Fibroblast of skin of left biceps (primary cell): ENCODE measurements at places on chromosomes 11 and 22.
A peak's percentile ranks its signal among the peaks of the same experiment; 100 is the strongest.

DNA sequence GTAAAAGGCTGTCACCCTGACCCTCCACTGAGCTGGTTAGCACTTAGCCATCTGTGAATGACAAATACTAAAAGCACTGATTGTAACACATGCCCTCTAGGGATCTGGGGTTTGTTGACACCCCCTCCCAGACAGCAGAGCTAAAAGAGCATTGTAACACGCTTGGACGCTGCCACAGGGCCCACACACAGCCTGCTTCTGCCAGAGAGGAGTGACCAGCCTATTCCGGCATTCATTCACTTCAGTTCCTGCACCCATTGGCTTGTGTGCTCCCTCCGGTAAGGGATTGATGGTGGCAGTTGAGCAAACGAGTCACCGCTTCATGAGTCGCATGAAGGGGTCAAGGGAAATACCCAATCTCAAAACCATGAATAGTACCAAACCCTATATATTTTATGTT lies 15.8 kb downstream of the OR10D3 start:
- DNase-seq = no peak

- no peak for DNase-seq
Measured at GRCh38 chr11:10114593-10115404, 179.2 kb downstream of the SBF2 start.

DNA sequence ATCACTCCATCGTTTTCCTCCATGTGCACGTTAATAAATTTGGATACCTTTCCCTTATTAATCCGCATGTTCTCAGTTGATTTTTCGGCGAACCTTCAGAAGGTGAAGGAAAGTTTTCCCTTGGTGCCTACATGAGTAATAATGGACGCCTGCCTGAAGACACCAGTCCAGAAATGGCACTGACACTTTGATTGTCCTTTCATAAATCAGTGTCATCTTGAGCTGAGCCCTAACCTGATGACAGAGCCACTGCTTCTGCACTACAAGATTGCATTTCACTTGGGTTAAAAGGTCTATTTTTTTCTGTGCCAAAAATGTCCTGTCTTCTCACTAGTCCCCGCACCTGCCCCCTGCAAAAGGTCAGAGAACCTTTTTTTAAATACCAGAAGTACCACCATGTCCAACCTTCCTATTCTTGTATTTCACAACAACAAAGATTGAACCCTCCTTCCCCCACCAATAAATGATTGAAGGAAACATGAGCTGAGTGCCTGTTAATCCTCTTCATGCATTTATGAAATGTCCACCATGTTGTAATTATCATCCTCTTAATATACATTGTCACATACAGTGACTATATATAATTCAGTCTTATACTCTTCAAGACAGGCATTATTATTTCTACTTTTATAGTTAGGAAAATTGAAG lies 219.9 kb upstream of the UBASH3B start:
- DNase-seq = no peak

GRCh38 chr22:50712341-50713007 lies 25.5 kb upstream of the ACR start:
- DNase-seq = no peak

DNA sequence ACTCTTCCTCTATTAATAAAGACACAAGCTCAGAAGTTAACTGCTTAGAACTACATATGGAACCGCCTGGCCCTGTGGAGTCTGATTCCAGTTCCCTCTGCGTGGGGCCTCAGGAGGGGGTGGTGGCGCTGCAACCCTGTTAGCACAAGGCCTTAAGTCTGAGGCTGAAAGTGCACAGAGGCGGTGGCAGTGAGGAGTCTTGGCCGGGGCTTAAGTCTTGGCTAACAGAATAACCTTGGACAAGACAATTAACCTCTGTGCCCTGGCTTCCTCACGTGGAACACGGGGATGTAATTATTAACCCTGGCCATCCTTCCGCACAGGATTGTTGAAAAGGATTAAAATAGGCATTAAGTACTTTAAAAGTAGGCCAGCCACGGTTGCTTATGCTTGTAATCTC lies 191.5 kb downstream of the CEP164 start:
- no peak for DNase-seq

- no peak for DNase-seq
Measured at GRCh38 chr22:45524157-45524556, 21.5 kb downstream of the FBLN1 start.

GRCh38 chr22:46050916-46051614 lies 74.1 kb upstream of the WNT7B start:
- no peak for DNase-seq

DNA sequence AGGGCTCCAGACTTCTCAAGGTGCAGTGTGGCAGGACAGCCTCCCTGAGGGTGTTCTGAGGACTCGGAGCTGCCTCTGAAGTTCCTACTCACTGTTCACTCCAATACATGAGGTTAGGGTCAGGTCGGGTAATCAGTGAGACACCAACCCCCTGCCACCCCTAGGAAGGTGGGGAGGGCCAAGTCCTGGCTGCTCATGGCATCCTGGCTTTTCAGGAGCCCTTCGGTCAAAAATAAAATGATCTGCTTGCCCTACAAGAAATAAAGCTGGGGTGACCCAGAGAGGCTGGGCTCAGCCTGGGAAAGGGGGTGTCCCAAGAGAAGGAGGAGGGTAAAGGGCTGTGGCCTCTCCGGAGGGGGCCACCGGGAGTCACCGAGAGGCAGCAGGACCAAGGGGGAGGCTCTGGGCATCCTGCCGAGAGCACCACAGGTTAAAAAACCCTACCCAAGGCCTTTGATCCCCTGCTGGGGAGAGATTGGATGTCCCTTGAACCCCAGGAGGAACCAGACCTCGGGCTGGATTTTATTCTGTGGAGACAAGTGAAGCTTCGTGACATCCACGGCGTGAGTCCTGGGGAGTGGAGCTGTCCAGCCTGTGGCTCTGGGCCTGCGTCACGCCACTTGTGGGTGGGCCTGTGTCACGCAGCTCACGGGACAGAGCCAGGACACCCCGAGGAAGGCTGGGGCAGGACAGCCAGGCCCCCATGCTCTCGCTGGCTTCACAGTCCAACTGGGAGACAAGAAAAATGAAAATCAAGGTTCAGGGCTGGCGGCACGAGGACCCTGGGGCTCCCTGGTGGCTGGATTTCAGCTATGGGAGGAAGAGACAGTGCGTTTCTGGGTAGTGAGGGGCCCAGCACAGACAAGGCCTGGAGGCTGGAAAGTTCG lies 102.2 kb upstream of the FGF3 start:
- no peak for DNase-seq

GRCh38 chr11:122317305-122317704 lies 201.3 kb upstream of the BLID start:
- DNase-seq = peak; percentile 57

- no peak for DNase-seq
Measured at GRCh38 chr11:33292311-33292710, 35.1 kb downstream of the HIPK3 start.

- DNase-seq = no peak
Measured at GRCh38 chr11:120839846-120840402, 184.0 kb upstream of the TBCEL start.

GRCh38 chr22:19645391-19645790 lies 68.9 kb upstream of the SEPTIN5 start:
- no peak for DNase-seq

DNA sequence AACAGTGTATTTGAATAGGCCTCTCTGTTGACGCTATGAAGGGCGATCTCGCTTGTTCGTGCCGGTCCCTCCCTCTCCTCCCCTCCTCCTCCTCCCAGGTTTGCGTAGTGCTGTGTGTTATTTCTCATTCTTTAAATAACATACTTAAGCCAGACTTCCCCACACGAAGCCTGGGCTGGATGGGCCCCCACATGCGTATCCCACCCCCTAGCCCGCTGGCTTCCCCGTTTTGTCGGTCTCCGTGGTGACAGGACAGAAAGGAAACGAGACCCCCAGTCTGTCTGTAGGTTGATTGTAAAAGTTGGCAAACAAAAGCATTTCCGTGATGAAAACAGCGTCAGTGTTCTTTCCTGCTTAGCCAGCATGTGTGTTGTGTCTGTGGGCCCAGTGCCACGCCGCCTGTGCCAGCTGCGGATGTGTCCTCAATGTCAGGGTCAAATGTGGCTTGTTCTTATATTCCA lies 27.3 kb downstream of the FAM118A start:
- DNase-seq = no peak

DNA sequence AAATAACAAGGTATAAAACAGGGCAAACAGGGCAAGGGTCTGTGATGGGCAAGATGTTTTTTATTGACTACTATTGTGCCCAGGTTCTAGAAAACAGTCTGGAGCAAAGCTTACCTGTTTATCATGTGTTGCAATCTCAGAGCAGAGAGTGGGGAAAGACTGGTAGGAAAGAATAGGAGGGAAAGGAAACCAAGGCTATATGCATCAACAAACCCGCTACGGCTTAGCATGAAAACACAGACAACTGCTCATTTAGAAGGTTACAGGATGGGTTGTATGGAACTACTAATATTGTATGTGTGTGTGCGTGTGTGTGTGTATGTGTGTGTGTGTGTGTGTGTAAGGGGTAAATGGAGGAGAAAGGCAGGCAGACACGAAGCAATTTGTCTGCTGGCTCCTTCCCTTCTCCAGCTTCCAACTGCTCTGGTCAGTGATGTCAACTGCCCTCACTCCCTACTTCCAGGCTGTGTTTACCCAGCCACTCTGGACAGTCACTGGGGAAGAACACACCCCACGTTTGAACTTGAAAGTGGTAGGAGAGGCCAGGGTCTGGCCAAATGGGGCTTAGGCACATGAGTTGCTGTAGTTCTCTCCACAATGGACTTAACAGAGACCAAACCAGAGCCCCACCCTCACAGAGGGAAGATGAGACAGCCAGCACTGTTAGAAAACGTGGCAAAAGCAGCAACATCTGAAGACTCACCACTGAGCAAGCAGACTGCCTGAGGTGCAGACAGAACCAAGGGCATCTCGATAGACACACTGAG lies 47.0 kb downstream of the GAB2 start:
- DNase-seq = no peak

GRCh38 chr11:125167292-125167953 lies 2.9 kb downstream of the PKNOX2 start:
- DNase-seq = no peak

DNA sequence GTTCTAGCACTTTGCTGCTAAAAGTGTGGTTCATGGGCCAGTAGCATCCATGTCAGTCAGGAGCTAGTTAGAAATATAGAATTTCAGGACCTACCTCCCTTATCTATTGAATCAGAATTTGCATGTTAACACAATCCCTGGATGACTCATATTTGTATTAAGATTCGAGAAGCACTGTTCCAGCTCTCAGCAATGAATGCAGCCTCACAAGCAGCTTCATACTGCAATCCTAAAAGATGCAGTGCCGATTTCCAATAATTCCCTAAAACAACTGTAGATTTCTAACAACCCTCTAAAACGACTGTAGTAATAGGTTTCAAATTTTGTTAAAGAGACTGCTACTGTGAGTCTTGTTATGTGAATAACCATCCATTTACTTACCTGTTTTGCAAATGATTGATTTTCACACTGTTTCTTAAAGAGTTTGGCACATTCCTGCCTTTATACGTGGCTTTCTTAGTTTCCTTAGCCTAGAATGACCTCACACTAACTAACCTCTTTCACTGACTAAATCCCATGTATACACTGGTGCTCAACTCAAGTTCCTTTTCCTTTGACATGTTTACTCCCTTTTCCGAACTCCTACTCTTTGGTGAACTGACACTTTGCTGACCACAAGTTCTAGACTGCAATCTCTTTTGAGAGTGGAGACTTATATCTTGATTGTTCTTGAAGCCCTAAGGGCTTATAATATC lies 511.8 kb downstream of the METTL15 start:
- DNase-seq = no peak

GRCh38 chr22:39176714-39177455 lies 24.4 kb upstream of the CBX7 start:
- no peak for DNase-seq

DNA sequence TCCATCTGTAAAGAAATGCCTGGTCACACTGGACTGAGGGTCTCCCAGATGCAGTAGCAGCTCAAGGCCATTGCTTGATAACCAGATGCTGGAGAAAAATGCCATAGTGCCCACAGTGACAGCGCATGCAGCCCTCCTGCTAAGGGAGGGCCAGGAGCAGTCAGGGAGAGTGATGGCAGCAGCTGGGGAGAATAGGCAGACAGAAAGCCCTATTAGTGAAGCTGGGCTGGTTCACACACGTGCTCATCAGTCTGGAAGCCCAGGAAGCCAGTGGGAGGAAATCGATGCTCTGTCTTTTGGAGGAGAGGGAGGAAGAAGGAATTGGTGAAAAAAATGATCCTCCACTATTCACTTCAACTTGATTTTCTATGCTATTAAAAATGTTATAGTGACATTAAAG lies 82.9 kb downstream of the OSBP2 start:
- no peak for DNase-seq

DNA sequence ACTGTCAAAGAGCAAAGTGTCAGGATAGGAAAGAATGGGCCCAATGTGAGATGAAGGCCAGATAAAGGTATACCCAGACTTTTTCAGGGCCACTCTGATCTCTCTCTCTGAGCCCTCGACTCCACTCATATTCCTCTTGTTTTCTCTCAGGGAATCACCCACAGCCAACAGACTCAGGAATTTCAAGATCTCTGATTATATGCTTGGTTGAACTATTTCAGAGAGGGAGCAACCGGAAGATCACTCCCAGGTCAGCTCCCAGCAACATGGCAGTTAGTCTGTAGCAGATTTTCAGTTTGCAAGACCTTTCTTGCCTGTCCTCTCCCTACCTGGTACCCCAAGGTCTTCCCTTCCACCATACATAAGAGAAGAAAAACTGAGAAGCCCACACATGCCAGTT lies 102.5 kb downstream of the C11orf58 start:
- DNase-seq = no peak

DNA sequence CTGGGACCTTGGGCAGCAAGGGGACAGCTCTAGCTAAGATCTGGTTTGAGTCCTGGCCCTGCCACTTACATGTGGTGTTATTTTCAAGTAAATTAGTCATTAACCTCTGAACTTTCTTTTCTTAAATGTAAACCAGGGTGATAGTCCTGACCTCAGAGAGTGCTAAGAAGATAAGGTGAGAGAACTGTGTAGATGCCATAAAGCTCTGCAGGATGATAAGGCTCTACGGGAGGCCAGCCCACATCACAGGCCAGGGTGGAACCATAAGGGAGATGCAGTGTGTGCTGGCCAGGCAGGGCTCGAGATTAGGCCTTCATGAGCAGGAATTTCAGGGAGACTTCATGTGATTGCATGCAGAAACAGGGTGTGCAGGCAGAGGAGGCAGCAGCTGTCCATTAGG lies 24.2 kb downstream of the NECTIN1 start:
- DNase-seq = no peak

- DNase-seq = no peak
Measured at GRCh38 chr11:70853770-70854108, 398.6 kb downstream of the SHANK2 start.
